Mammary microvascular endothelial cell (primary cell): ENCODE measurements at places on chromosomes 5 and 9. TPM values are rescaled to one million over a fixed set of nuclear protein-coding genes. Genes with fewer than 3 reads are reported as not detected.

The PDLIM4 gene
- 40.4 and 45.8 TPM in 2 replicates for total RNA-seq

The IFNA2 gene
- total RNA-seq = not detected in 2 replicates

The OGN gene
- not detected in 2 replicates for total RNA-seq

The RPL35 gene
- 2,542 and 2,608 TPM in 2 replicates for total RNA-seq

The SUSD3 gene
- 0.07 and 0.10 TPM in 2 replicates for total RNA-seq

The PCDHGC4 gene
- 0.20 and 0.44 TPM in 2 replicates for total RNA-seq

The ERCC8 gene
- total RNA-seq = 13.2 and 16.3 TPM in 2 replicates

The HTR4 gene
- not detected in 2 replicates for total RNA-seq

The LCP2 gene
- 8.8 and 9.4 TPM in 2 replicates for total RNA-seq

The SNCB gene
- 0.44 TPM in 1 of 2 replicates, not detected in the other for total RNA-seq

The CAVIN4 gene
- total RNA-seq = 0.94 and 1.2 TPM in 2 replicates

The SSBP2 gene
- 5.9 and 7.0 TPM in 2 replicates for total RNA-seq

The CCDC192 gene
- not detected in 2 replicates for total RNA-seq

The FCN2 gene
- total RNA-seq = not detected in 2 replicates

The GRM6 gene
- total RNA-seq = not detected in 2 replicates

The PTGES gene
- total RNA-seq = 0.30 TPM in 1 of 2 replicates, not detected in the other

The EPB41L4A gene
- 7.3 and 10.6 TPM in 2 replicates for total RNA-seq

The DHFR gene
- 53.2 and 58.2 TPM in 2 replicates for total RNA-seq

The MYMK gene
- total RNA-seq = not detected in 2 replicates

The SNCAIP gene
- 5.7 and 8.9 TPM in 2 replicates for total RNA-seq

The FBXO10 gene
- 5.1 and 8.7 TPM in 2 replicates for total RNA-seq

The KCNN2 gene
- 1.6 and 2.1 TPM in 2 replicates for total RNA-seq

The PCDHB9 gene
- 0.15 and 0.27 TPM in 2 replicates for total RNA-seq

The GABRB2 gene
- not detected in 2 replicates for total RNA-seq

The SHOC1 gene
- total RNA-seq = not detected in 2 replicates

The ANKRD34B gene
- not detected in 2 replicates for total RNA-seq

The TMOD1 gene
- 0.60 and 1.1 TPM in 2 replicates for total RNA-seq

The MCC gene
- 23.8 and 24.0 TPM in 2 replicates for total RNA-seq

The PCDHB7 gene
- total RNA-seq = 0.05 and 0.07 TPM in 2 replicates

The ABCA2 gene
- total RNA-seq = 6.9 and 7.3 TPM in 2 replicates

The SLC27A6 gene
- not detected in 2 replicates for total RNA-seq

The TCF7 gene
- 0.20 and 0.64 TPM in 2 replicates for total RNA-seq

The SEPTIN8 gene
- total RNA-seq = 45.8 and 52.3 TPM in 2 replicates

The IL7R gene
- total RNA-seq = 1.8 and 3.8 TPM in 2 replicates

The ENG gene
- 378 and 433 TPM in 2 replicates for total RNA-seq

The ZNF883 gene
- 0.13 and 0.25 TPM in 2 replicates for total RNA-seq

The AMBP gene
- not detected in 2 replicates for total RNA-seq

The JAK2 gene
- total RNA-seq = 6.0 and 6.5 TPM in 2 replicates

The AQP7 gene
- 0.07 TPM in 1 of 2 replicates, not detected in the other for total RNA-seq

The MARCOL gene
- total RNA-seq = not detected in 2 replicates
